Fibroblast of skin of scalp (primary cell): ENCODE measurements at places on chromosomes 16 and 17.
A peak's percentile ranks its signal among the peaks of the same experiment; 100 is the strongest.

DNA sequence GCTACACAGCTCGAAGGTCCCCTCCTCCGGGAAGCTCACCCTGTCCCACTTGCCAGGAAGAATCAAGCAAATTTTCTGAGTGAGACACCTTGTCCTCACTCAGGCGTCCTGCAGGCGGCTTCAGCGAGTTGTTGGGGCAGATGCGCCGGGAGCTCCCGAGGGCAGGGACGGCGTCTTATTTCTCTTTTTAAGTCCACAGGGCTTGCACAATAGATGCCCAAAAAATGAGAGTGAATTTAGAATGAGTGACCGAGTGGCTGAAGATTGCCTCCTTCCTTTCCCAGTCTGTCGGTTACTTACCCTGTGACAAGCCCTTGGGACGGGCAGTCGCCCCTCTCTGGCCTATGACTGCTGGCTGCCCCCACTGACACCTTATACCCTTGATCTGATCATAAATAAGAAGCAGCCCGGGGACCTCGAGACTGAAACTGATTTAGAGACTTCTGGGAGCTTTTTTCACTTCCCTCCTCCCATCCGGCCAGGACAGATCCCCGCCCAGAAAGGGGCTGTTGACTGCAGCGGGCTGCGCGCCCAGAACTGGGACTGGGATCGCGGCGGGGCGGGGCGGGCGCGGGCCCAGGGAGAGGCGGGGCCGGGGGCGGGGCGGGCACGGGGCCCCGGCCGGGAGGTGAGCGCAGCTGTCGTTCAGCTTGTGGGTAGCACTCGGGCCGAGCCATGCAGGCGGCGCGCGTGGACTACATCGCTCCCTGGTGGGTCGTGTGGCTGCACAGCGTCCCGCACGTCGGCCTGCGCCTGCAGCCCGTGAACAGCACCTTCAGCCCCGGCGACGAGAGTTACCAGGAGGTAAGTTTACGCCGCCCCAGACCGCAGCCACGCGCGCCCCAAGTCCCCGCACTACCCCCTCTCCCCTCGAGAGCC is at the start of gene TTYH2:
TTYH2 (plus strand) TSS at position 659 of the 879 bp plus-strand sequence; CDS start at position 676, 17 bp downstream.
- peak; percentile 89 for DNase-seq

DNA sequence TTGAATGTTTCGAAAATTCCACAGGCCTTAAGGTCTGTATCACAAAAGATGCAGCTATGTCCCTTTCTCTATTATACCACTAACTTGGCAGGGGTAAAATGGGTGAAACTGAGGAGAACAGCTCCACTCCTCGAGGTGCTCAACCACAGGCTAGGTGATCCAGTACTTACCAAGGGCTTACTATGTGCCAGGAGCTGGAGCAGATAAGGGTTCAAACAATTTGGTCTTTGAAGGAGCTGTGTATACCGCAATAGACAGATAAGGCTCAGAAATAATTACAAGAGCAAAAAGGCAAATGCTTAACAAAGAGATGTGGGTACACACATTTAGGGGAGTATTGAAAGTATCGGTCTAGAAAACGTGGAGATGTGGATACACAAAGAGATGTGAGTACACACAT is 1.5 kb downstream of the XPO6 start:
- DNase-seq, result no peak

GRCh38 chr16:59697236-59697635 is 963.1 kb upstream of the GOT2 start:
- DNase-seq, result peak; percentile 17

DNA sequence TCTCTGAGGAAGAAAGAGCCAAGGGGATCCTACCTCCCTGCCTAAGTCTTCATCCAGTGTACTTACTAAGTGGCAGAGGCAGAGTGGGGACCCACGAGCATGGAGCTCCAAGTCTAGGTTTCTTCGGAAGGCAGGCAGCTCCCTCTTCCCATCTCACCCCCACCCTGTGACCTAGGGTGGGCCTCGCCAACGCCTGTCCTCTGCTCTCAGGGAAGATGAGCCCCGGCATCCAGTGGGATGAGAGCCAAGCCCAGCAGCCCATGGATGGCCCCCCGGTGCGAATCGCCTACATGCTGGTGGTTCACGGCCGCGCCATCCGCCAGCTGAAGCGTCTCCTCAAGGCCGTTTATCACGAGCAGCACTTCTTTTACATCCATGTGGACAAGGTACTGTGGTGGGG is 8.3 kb downstream of the XYLT2 start:
- DNase-seq, result no peak

- no peak for DNase-seq
Measured at GRCh38 chr16:65279576-65279975, 157.7 kb upstream of the CDH11 start.

DNA sequence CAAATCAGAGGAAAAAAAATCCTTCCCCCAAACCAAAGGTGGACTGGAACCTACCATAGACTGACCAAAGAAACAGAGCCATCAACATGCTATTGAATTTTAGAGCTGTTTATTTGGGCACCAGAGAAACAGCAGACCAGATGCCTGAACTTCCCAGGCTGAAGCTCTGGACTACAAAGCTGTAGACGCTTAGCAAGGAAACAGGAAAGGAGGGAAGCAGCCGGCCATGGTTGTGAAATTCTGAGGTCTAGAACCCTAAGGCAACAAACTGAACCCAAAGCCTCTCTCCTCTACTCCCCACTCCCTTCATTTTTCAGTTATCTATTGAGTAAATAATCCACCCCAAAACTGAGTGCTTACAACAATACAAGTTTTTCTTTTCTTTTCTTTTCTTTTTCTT is 45.4 kb upstream of the MEIOC start:
- DNase-seq, result peak; percentile 42

DNA sequence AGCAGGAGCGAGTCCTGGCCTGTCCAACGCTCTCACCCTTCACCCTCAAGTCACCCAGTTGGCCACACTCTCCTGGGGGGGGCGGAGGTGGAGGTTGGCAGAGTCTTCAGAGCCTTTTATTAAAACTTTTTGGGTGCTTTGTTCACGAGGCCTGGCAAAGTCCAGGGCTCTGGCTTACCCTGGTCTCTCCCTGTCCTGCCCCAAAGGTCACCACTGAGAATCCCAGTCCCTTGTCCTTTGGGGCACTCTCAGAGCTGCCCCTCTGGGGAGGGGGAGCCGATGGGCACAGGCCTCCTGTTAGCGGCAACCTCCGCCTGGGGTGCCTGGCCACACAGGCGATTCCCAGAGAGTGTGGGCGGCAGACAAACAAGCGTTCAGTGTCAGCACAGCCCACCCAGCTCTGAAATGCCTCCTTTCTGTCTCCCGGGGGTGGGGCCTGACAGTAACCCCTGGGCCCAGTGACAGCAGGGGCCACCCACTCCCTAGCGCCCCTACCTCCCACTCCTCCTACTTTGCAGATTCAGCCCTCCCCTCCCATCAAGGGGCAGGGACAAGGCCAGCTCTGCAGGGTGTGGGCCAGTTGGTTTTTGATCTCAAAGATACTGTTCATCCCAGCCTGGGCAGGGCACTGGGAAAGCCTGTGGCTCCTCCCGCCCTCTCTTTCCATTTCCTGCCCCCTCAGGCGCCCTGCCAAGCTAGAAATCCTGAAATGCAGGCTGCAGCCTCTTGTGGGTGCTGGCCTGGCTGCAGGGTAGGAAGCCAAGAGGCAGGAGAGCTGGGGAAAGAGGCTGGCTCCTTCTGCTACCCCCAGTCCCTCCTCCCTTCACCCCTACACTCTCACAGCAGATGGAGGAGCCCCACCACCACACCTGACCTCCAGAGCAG is 36.6 kb upstream of the EMP2 start:
- peak; percentile 56 for DNase-seq

DNA sequence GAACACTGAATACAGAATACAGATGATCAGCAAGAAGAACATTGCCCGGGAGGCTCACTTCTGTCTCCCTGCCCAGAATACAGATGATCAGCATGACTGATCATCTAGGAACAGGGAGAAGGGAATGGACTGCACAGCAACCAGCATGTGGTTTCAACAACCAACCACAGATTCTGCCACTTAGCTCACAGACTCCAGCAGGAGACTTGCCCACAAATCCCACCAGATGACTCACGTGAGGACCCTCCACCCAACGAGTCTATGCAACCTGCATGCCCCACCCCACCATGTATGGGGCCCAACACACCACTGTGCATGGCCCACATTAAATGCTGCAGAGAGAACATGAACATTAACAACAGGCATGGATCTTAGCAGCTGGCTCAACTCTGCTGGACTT is 36.1 kb upstream of the ALOX12 start:
- no peak for DNase-seq

DNA sequence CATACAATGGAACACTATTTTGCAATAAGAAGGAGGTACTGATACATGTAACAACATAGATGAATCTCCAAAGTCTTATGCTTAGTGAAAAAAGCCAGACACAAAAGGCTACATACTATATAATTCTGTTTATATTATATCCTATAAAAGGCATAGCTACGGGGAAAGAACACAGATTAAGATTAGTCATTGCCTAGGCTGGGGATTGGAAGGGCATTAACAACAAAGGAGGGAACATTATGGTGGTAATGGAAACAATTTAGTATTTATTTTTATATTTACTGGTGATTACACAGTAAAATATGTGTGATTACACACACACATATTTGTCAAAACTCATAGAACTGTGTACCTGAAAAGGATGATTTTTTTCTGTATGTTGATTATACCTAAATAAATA is 278.1 kb downstream of the ZFHX3 start:
- no peak for DNase-seq

DNA sequence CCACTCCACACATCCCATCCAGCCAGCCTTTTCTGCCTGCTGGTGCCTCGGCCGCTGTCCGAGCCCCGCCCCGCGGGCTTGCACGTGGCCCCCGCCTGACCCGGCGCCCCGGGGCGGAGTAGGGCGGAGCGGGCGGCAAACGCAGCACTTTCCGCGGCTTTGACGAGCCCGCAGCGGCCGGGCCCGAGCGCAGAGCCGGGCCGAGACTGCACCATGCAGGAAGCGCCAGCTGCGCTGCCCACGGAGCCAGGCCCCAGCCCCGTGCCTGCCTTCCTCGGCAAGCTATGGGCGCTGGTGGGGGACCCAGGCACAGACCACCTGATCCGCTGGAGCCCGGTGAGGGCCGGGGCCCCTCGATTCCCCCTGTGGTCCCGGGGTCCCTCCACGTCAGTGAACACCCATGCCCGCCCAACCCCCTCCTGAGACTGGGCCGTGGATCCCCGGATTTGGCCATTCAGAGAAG is at the start of gene HSF4:
HSF4 (plus strand) TSS at position 147 of the 463 bp plus-strand sequence; CDS start at position 214, 67 bp downstream.
- no peak for DNase-seq

GRCh38 chr17:14950686-14951085 is 314.4 kb downstream of the PMP22 start:
- DNase-seq, result peak; percentile 59

GRCh38 chr16:87918338-87918737 is 18.0 kb downstream of the CA5A start:
- no peak for DNase-seq

DNA sequence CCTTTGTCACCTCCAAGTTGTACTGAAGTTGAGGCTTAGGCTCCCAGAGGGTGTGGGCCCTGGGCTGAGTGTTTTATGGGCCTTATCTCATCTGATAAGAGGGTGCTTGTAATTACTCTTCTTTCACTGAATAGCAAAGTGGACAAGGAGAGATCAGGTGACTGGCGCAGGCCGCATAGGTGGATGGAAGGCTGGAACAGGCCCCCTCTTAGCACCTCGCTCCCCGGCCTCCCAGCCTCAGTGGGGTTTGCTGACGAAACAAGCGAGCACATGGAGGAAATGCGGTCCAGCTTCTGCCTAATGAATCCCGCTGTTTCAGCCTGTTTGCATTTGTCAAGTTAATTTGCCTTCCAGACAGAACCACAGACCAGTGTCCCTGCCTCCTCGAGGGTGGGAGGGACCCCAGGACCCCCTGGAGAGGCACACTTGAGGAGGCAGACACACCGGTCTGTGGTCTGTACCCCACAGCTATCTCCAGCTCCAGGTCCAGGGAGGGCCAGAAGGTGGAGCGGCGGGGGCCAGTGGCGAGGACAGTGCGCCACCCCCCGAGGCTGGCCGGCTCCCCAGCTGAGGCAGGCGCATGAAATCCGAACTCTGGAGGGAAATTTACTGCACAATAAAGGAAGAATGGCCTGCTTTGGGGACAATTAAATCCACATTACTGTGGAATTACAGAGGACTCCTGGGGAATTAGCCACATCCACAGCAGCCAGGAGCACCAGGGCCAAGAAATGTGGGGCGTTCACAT is 123.4 kb downstream of the NTN1 start:
- peak; percentile 29 for DNase-seq

DNA sequence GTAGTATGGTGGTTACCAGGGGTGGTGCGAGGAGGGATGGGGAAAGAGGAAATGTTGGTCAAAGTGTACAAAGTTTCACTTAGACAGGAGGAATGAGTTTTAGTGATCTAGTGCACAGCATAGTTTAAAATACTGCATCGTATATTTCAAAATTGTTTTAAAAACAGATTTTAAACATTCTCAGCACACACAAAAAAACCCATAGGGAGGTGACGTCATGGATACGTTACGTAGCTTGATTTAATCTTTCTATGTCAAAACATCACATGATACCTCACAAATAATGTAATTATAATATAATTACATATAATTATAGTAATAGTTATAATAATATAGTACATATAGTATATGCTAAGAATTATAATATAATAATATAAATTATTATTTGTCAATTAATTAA is 614.2 kb downstream of the TMEM114 start:
- DNase-seq, result no peak

- no peak for DNase-seq
Measured at GRCh38 chr17:42780851-42781638, 635 bp downstream of the WNK4 start.

GRCh38 chr16:842061-842476 is 41.5 kb upstream of the GNG13 start:
- no peak for DNase-seq

DNA sequence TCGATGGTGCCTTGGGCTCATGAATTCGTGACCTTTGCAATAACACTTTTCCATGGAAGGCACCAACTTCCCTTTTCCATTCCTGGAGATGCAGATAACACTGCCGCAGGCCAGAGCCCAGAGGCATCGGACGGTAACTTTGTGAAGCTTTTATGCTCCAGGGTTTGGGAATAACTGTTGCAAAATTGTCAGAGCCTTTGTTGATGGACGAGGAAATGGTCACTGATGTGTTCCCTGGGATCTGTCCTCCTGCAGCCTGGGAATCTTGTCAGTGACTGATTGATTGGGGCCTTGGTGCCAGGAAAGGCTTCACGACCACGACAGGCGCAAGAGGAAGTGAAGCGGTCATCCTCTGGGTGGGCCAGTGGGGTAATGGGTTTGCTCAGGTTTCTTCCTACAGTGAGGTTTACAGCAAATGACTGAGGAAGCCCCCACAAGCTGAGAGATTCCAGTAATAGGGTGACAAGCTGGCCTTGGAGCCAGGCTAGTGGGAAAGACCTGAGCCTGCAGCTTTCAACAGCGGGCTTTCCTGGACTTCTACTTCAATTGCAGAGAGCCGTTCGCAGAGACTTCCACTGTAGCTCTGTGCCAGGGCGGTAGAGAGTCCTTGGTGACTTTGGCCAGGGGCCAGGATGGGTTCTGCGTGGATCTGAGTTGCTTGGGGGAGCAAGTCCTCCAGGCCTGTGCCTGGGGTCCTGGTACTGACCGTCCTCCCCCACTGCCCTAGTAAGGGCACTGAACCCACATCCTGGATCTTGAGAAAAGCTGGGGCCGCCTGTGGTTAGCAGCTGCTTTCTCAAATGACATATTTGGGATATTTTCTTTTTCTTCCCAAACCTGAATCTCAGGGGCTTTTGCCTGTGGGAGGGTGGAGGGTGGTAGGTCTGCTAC is 37.6 kb downstream of the PGS1 start:
- DNase-seq, result peak; percentile 75

- no peak for DNase-seq
Measured at GRCh38 chr17:6233856-6234255, 163.7 kb downstream of the WSCD1 start.

- DNase-seq, result peak; percentile 64
Measured at GRCh38 chr17:3935140-3935542, 18.9 kb upstream of the P2RX1 start.

- peak; percentile 78 for DNase-seq
Measured at GRCh38 chr17:64694207-64694606, 32.1 kb upstream of the SMURF2 start.

GRCh38 chr16:72221630-72222024 is 49.7 kb upstream of the PMFBP1 start:
- DNase-seq, result peak; percentile 8
